Cardiac septum (tissue), 1 donor: ENCODE measurements at places on chromosomes 7 and 10. TPM values are rescaled to one million over a fixed set of nuclear protein-coding genes. Genes with fewer than 3 reads are reported as not detected.

The ANXA8L1 gene
- total RNA-seq = not detected

The MEIG1 gene
- total RNA-seq = 0.54 TPM

The DDX56 gene
- total RNA-seq = 25.9 TPM

The SLC16A9 gene
- 1.5 TPM for total RNA-seq

The WDR91 gene
- total RNA-seq = 5.2 TPM

The TBL2 gene
- 13.6 TPM for total RNA-seq

The FAM53B gene
- 18.5 TPM for total RNA-seq

The EDRF1 gene
- 8.6 TPM for total RNA-seq

The CPA2 gene
- total RNA-seq = not detected

The BCL7B gene
- 68.9 TPM for total RNA-seq

The MCM10 gene
- total RNA-seq = 0.22 TPM

The CFAP70 gene
- 1.4 TPM for total RNA-seq

The EVX1 gene
- not detected for total RNA-seq

The GIMAP1 gene
- 3.5 TPM for total RNA-seq

The SFRP5 gene
- 3.2 TPM for total RNA-seq

The AFAP1L2 gene
- 3.9 TPM for total RNA-seq

The MAT1A gene
- total RNA-seq = 0.11 TPM

The GOLGA7B gene
- total RNA-seq = 0.54 TPM

DNA sequence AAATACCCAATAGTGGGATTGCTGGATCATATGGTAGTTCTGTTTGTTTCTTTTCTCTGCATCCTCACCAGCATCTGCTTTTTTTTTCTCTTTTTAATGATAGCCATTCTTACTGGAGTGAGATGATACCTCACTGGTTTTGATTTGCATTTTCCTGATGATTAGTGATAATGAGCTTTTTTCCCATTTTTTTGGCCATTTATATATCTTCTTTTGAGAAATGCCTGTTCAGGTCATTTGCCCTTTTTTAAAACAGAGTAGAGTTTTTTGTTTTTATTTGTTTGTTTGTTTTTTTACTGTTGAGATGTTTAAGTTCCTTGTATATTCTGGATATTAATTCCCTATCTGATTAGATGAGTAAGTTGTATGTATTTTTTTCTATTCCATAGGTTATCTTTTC, 205.8 kb upstream of the KAT6B start:
- DNase-seq = no peak

DNA sequence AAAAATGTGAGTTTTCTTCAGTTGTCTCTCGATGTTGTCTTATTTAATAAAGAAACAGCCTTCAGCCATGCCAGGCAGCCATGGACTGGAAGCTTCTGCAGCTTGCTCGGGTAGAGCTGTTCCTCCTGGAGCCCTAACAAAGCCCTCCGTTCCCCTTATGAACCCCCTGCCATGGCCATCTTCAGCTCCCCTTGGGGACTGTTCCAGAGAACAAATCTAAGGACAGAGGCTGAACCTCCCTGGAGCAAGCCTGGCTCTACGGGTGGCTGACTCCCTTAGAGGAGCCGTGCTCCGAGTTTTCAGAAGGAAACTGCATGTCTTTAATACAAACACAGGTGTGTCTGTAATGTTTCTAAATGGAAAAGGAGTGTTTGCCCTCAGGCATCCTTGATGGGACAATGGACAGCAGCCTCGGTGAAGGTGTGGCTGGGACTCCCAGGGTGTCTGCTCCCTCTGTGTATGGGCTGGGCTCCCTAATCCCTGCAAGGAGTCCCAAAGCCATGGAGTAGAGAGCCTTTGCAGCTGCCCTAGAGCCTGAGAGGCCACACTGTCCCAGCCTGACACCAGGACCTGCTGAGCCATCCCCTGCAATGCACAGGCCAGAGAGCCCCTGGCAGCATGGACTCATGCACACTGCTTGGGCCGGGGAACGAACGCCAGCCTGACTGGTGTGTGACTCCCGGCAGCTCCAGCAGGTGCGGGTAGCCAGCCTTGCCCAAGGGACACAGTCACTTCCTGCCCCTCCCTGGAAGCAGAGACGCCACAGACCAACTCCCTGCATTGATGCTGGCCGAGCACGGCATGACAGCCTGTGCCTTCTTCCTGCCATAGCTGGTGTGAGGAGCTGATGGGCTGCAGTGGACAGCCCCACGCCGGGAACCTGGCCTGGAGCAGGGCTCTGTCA, 381.8 kb downstream of the TCERG1L start:
- no peak for DNase-seq

GRCh38 chr7:151191544-151191943, 4.5 kb upstream of the ASB10 start:
- no peak for DNase-seq

- no peak for DNase-seq
Measured at GRCh38 chr10:96747734-96748550, 27.6 kb upstream of the PIK3AP1 start.

DNA sequence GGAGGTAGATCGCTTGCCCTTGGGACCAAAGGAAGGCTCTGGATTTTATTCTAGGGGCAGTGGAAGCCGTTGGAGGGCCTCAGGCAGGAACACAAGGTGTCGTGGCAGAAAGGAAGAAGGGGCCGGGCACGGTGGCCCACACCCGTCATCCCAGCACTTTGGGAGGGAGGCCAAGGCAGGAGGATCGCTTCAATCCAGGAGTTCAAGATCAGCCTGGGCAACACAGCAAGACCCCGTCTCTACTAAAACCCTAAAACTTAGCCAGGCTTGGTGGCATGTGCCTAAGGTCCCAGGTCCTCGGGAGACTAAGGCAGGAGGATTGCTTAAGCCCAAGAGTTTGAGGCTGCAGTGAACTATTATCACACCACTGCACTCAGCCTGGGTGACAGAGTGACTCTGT, 5.2 kb upstream of the PDGFA start:
- no peak for DNase-seq

DNA sequence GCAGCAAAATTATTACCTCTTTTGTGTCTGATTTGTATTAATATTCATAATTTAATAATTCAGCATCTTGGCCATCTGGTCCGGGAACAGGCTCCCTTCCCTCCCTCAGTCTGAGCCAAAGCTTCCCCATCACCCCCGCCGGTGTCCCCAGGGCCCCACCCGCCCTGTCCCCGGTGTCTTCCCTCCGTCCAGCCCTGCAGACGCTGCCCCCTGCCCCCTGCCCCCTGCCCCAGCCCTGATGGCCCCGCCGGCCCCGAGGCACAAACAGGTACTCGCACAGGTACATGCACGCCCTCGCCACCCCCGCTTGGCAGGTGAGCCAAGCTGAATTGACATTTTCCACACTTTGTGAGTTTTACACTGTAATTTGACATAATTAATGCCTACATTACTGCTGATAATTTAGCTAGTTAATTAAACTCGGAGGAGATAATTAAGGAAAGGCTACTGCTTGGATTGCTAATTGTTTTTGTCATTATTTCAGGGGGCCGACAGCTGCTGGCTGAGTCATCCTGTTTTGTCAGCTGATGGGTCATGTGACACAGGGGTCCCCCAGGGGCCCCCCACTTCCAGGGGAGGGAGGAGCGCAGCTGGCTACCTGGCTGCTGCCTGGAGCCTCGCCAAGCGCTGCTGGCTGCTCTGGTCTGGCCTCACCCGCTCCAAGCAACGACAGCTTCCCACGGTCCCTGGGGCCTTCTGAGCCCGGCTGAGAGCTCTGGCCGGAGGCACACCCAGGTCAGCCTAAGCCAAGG, 36.6 kb downstream of the MICALL2 start:
- no peak for DNase-seq

DNA sequence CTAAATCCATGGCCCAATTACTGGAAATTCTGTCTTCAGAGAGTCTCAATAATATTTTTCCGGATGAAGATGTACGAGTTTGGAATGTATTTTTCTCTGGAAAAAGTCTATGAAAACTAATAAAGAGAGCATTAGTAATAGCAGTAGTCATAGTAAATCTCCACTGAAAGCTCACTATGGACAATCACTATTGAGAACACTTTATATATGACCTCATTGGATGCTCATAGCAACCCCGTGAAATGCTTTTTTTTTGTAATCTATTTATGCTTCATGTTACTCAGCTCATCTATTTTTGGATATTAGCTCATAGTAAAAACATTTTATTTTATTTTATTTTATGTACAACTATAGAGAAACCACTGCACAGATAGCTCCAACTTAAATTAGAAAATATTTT, 94.3 kb upstream of the MYO3A start:
- DNase-seq = no peak

GRCh38 chr7:101885597-101885955, 68.2 kb downstream of the CUX1 start:
- DNase-seq = no peak

DNA sequence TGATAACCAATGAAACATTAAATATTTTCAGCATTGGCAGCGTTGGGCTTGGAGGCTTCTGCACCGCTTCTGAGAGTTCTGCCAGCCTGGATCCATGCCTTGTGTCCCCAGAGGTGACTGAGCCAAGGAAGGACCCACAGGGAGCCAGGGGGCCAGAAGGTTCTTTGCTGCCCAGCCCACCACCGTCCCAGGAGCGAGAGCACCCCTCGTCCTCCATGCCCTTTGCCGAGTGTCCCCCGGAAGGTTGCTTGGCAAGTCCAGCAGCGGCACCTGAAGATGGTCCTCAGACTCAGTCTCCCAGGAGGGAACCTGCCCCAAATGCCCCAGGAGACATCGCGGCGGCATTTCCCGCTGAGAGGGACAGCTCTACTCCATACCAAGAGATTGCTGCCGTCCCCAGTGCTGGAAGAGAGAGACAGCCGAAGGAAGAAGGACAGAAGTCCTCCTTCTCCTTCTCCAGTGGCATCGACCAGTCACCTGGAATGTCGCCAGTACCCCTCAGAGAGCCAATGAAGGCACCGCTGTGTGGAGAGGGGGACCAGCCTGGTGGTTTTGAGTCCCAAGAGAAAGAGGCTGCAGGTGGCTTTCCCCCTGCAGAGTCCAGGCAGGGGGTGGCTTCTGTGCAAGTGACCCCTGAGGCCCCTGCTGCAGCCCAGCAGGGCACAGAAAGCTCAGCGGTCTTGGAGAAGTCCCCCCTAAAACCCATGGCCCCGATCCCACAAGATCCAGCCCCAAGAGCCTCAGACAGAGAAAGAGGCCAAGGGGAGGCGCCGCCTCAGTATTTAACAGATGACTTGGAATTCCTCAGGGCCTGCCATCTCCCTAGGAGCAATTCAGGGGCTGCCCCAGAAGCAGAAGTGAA, 93.9 kb downstream of the TACC2 start:
- no peak for DNase-seq

DNA sequence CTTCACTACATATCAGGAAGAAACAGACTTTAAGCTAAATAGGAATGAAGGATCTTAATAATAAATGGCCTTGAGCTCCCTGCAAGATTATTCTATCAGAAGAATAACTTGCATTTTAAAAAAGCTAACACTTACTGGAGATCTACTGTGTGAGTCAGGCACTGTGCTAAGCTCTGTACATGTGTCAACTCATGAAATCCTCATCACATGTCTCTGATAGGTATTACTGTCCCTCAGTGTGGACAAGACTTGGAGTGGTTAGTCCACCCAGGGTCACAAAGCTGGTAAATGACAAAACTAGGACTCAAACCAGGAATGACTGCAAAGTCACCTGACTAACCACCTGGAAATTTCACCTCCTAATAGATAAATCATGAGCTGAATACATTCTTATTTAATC, 57.1 kb upstream of the KCTD7 start:
- no peak for DNase-seq

DNA sequence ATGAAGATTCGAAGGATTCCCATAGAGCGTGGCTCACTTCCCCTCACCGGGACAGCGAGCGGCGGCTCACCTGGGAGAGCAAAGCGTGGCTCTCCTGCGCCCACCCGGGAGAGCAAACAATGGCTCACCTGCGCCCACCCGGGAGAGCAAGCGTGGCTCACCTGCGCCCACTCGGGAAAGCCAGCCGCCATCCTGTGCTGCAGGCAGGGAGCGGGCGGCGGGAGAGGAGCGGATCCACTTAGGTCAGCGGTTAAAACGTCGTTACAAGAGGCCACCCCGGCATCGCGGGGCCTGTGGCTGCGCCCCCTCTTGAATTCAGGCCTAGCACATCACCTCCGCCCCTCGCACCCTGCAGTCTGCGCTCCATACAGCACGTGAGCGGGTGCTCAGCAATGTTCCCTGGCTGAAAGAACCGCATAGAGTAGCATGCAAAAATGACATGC, 461 bp upstream of the FIGNL1 start:
- DNase-seq = no peak

GRCh38 chr10:93995598-93996271, 2.0 kb downstream of the PLCE1 start:
- no peak for DNase-seq

- DNase-seq = no peak
Measured at GRCh38 chr7:55474944-55475854, 97.1 kb downstream of the VOPP1 start.

- no peak for DNase-seq
Measured at GRCh38 chr10:79237454-79238157, 109.7 kb upstream of the PPIF start.

- DNase-seq = no peak
Measured at GRCh38 chr7:57305192-57305748, 144.7 kb upstream of the ZNF716 start.

- no peak for DNase-seq
Measured at GRCh38 chr7:66933469-66933868, 12.4 kb downstream of the TMEM248 start.

GRCh38 chr10:114547514-114547913, 110.6 kb downstream of the ABLIM1 start:
- no peak for DNase-seq

DNA sequence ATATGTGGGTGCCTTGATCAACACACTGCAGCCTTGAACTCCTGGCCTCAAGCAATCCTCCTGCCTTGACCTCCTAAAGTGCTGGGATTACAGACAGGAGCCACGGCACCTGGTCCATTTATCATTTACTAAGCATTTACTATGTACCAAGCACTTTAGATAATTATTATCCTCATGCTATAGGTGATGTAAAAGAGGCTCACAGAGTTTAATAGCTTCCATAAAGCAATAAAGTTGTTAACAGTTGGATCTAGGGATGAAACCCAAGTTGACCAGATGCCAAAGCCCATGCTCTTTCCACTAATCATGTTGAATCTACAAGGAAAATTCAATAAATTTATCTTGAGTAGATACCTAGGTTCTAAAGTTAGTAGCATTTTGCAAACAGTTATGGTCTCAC, 5.0 kb downstream of the NAPEPLD start:
- no peak for DNase-seq

DNA sequence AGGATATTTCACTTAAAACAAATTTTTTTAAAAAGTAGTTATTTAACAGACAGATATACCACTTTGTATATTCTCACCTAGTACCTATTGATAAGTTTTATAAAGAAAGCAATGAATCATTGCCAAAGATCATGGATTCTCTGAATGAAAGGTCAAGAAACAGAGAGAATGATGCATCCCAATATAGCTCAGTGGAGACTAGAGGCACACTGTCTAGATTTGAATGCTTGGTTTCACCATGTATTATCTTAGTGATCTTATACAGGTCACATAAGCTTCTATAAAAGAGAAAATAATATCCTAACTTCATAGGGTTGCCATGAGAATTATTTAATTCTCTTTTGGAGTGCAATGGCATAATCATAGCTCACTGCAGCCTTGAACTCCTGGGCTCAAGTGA, 87.0 kb upstream of the LRRN3 start:
- no peak for DNase-seq

DNA sequence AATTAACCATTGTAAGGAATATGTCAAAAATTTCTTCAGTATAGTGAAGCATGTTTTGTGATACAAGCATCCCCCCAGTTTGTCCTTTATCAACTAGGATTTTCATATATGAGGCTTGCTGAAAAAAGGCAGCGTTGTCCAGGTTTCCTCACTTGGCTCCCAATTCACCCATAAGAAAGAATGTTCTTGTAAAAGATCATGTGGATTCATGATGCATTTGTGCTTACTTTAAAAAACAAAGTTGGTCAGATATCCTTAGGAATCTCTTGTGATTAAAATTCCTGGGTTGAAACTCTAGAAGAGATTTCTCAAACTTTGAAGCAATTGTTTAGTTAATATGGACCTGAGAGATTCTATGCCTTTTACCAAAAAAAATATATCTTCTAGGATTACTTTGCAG, 181.8 kb downstream of the KIAA1217 start:
- no peak for DNase-seq
